Stomach (tissue), 19 donors: ENCODE measurements at places on chromosomes 13 and 19. TPM values are rescaled to one million over a fixed set of nuclear protein-coding genes. Genes with fewer than 3 reads are reported as not detected.

Gene TSKS
- not detected for total RNA-seq

Gene ZFP82
- 0.45 TPM for total RNA-seq

Gene ATP4B
- total RNA-seq, result 554 TPM

Gene ZNF846
- total RNA-seq, result 18.2 TPM

Gene MVB12A
- total RNA-seq, result 9.9 TPM

Gene SHISA7
- not detected for total RNA-seq

Gene ERICH4
- total RNA-seq, result not detected

Gene YJU2
- 13.0 TPM for total RNA-seq

Gene CAPNS1
- total RNA-seq, result 93.7 TPM

Gene ARRDC5
- not detected for total RNA-seq

- H3K4me1 ChIP-seq, result peaks cover 17% of the 10 kb centered on the region
- H3K4me3 ChIP-seq, result peak within 1 kb of the TSS; percentile 90
- peak within 1 kb of the TSS; percentile 95 for H3K27ac ChIP-seq
- no peaks in the 10 kb centered on the region for H3K27me3 ChIP-seq
These were observed at the start of gene LACC1 for GRCh38 chr13:43879755-43880181. TSS of gene LACC1 (plus strand) at chr13:43879904. CDS start at chr13:43880986, 1,082 bp downstream.

- no peak for DNase-seq
- H3K36me3 ChIP-seq, result peaks cover 51% of the 10 kb centered on the region
- no peaks in the 10 kb centered on the region for H3K27me3 ChIP-seq
- H3K4me3 ChIP-seq, result no peak overlapping the region
- H3K27ac ChIP-seq, result peak overlapping the region; percentile 98
- peaks cover 71% of the 10 kb centered on the region for H3K4me1 ChIP-seq
These were observed 16.5 kb downstream of the LSM4 start for GRCh38 chr19:18306209-18306887.

GRCh38 chr19:55287361-55288079 lies 3.7 kb downstream of the BRSK1 start:
- H3K36me3 ChIP-seq, result no peaks in the 10 kb centered on the region
- no peak overlapping the region for H3K27ac ChIP-seq
- no peak for DNase-seq
- peaks cover 26% of the 10 kb centered on the region for H3K4me1 ChIP-seq
- H3K4me3 ChIP-seq, result no peak overlapping the region

DNA sequence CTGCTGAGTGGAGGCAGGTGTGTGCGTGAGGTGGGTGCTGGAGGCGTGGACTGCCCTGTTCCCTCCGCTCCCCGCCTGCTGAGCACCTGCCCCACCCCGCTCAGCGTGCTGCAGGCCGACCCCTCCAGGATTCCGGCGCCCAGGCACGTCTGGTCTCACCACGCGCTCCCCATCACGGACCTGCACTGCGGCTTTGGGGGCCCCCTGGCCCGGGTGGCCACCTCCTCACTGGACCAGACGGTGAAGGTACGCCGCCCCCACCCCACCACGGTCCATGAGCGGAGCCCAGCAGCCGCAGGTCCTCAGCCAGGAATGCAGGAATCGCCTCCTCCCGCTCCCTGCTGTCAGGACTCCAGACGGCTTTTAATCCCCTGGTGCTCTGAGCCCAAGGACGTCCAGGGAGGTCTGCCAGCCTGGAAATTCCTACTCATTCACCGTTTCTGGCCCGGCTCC lies 6.0 kb downstream of the WDR18 start:
- H3K27me3 ChIP-seq, result no peaks in the 10 kb centered on the region
- H3K4me3 ChIP-seq, result no peak overlapping the region
- peaks cover 78% of the 10 kb centered on the region for H3K36me3 ChIP-seq
- H3K4me1 ChIP-seq, result peaks cover 23% of the 10 kb centered on the region

GRCh38 chr13:52449331-52450011 lies 963 bp downstream of the VPS36 start:
- no peak for DNase-seq
- H3K27ac ChIP-seq, result peak overlapping the region; percentile 97
- peak overlapping the region; percentile 77 for H3K4me3 ChIP-seq
- H3K4me1 ChIP-seq, result peaks cover 22% of the 10 kb centered on the region

GRCh38 chr13:106917024-106917571 lies 349.2 kb upstream of the ARGLU1 start:
- peaks cover 8% of the 10 kb centered on the region for H3K4me1 ChIP-seq

GRCh38 chr13:37647031-37647650 lies 48.6 kb upstream of the POSTN start:
- H3K27me3 ChIP-seq, result no peaks in the 10 kb centered on the region
- no peak overlapping the region for H3K4me3 ChIP-seq
- H3K36me3 ChIP-seq, result no peaks in the 10 kb centered on the region
- H3K27ac ChIP-seq, result no peak overlapping the region
- peak; percentile 18 for DNase-seq

DNA sequence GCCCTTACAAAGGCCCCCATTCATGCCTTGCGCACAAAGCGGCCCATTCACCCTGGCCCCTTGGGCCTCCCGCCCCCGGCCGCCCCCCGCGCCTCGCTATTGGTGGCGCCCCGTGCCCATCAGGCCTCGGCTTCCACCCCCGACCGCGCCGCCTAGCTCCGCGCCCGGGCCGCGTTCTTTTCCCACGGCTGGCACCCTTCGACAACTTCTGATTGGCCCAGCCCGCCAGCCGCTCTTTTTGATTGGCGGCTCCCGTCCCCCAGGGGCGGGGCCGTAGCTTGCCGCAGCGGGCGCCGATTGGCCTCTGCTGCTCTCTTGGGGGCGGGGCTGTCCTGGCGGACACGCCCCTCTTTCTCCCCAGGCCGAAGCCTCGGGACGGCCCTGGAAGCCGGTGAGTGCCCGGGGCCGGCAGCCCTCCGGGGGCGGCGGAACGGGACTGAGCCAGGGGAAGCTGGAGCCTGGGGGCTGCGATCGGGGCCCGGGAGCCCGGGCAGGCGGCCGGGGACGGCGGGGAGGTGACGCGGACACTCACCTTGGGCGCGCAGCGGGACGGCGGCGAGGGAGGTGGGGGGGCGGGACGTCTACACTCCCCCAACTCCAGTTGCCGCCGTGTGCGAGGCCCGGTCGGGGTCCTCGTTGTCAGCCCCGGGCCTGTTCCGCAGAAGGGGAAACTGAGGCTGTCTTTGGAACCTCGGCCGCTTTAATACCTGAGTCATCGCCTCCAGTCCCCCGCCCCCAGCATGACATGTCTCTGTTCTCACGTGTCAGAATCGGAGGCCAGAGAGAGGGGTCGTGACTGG lies at the start of gene MYH14:
Gene MYH14, plus strand, starts transcription at position 342 of the 800 bp plus-strand sequence. CDS start 6,744 bp downstream, outside the sequence.
- H3K27me3 ChIP-seq, result peaks cover 41% of the 10 kb centered on the region
- no peaks in the 10 kb centered on the region for H3K36me3 ChIP-seq
- peaks cover 9% of the 10 kb centered on the region for H3K4me1 ChIP-seq
- H3K27ac ChIP-seq, result peak within 1 kb of the TSS; percentile 87
- DNase-seq, result peak; percentile 96

GRCh38 chr13:51249770-51250741 lies 27.9 kb downstream of the FAM124A start:
- no peaks in the 10 kb centered on the region for H3K27me3 ChIP-seq
- peaks cover 12% of the 10 kb centered on the region for H3K36me3 ChIP-seq
- no peak overlapping the region for H3K4me3 ChIP-seq

GRCh38 chr19:49231389-49231788 lies 73.8 kb downstream of the TRPM4 start:
- no peaks in the 10 kb centered on the region for H3K27me3 ChIP-seq
- H3K4me3 ChIP-seq, result no peak overlapping the region

GRCh38 chr13:80199585-80200292 lies 141.2 kb downstream of the SPRY2 start:
- no peaks in the 10 kb centered on the region for H3K27me3 ChIP-seq
- no peaks in the 10 kb centered on the region for H3K4me1 ChIP-seq
- no peak overlapping the region for H3K27ac ChIP-seq

DNA sequence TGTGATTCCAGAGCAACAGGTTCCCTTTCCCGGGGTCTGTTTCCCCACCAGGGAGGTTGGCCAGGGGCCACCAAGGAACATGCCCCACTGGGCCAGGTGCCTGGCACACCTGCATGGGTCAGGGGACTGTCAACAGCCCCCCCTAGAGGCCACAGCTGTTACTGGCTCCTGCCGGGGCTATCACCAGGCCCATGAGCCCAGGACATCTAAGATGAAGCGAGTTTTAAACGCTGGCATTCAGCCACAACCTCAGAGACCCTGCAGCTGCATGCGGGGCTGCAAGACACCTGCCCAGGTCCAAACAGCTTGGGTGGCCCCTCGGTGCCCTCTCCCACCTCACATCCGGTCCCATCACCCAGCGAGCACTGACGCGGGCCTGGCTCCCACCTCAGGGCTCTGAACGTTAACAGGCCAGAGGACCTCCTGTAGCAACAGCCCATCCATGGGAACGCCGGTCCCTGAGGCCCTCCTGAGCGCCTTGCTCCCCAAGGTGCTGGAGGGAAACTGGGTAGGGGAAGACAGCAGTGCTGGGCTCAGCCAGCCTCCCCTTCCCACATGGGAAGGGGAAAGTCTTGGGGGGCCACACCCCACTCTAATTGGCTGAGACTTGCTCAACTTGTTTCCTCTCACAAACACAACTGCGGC lies 12.0 kb downstream of the KHSRP start:
- DNase-seq, result peak; percentile 61
- no peaks in the 10 kb centered on the region for H3K27me3 ChIP-seq
- H3K27ac ChIP-seq, result peak overlapping the region; percentile 35
- no peak overlapping the region for H3K4me3 ChIP-seq
- H3K4me1 ChIP-seq, result peaks cover 21% of the 10 kb centered on the region
- peaks cover 45% of the 10 kb centered on the region for H3K36me3 ChIP-seq

DNA sequence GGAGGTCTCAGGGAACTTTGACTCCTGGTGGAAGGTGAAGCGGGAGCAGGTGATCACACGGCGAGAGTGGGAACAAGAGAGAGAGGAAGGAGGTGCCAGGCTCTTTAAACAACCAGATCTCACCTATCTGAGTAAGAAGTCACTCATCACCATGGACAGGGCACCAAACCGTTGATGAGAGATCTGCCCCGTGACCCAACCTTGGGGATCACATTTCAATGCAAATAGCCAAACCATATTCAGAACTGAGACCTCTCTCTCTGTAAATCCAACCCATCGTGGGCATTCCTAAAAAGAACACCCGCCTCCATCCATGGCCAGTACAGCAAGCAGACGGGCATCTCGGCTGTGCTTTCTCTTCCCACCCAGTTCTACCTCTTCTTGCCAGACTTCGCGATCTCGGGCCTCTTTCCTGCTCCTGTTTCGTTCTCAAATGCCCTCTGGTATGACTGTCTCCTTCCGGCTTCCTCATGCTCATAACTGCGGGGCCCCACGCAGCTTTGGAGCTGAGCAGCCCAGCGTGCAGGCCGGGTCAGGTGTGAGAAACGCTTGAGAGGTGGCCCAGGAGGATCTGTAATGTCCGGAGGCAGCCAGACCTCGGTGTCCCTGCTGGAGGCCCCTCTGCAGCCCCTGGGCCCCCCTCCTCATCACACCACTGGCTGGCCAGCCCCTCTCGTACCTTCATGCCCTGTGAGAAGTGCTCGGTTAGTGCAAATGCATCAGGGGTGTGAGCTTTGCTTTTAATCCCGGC lies 97.0 kb upstream of the GPR183 start:
- H3K4me3 ChIP-seq, result no peak overlapping the region
- H3K4me1 ChIP-seq, result no peaks in the 10 kb centered on the region
- H3K36me3 ChIP-seq, result no peaks in the 10 kb centered on the region
- DNase-seq, result no peak
- no peaks in the 10 kb centered on the region for H3K27me3 ChIP-seq

DNA sequence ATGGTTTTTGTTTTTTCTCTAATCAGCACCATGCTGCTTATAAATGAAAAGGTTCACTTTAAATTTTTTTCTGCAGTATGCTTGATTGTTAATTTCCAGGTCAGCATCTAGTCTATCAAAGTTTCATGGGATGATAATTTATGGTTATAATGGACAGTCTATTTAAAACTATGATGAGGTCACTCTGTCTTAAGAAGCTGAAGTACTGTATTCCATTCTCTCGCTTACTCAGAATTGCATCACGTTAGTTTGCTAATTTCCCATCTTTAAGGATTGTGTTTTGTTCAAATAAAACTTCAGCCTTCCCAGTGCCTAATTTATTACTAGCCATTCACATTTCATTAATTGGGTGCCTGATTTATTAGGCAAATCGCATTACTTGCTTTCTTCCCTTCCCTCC lies 94.3 kb downstream of the GPC6 start:
- H3K27ac ChIP-seq, result no peak overlapping the region
- no peaks in the 10 kb centered on the region for H3K27me3 ChIP-seq
- DNase-seq, result no peak
- no peaks in the 10 kb centered on the region for H3K36me3 ChIP-seq

DNA sequence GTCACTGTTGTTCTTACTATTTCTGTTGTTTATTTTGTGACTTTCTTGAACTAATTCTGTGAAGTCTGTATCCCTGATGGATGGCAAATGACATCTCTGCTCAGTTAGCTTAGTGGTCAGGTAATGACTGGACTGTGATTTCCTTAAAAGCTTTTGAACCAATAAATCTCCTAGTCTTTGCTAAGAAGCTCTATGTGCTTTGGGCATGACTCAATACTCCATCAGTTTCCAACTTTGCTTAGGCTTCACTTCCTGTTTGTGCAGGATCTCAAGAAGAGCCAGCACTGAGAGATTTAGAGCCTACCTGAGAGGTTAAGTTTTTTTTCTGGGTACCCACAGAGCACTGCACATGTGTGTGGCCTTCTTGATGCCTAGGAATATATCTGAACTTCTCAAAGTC lies 329.7 kb upstream of the HTR2A start:
- H3K27ac ChIP-seq, result no peak overlapping the region
- H3K27me3 ChIP-seq, result no peaks in the 10 kb centered on the region
- H3K36me3 ChIP-seq, result no peaks in the 10 kb centered on the region
- no peak for DNase-seq
- no peak overlapping the region for H3K4me3 ChIP-seq

DNA sequence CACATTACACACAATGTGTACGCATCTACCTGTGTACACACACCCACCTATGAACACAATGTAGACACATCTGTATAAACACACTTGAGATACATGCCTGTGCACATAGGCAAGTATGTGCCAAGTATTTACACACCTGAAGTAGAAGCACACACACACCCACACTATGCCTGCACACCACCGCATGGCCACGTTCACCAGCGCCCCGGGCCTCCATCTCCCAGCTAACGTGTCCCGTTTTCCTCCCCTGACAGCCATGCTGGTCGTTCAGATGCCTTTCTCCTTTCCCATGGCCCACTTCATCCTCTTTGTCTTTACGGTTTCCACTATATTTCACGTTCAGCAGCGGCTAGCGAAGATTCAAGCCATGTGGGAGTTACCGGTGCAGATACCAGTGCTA lies 6.9 kb downstream of the FUT2 start:
- DNase-seq, result no peak
- H3K4me3 ChIP-seq, result no peak overlapping the region
- peaks cover 16% of the 10 kb centered on the region for H3K4me1 ChIP-seq
- H3K27ac ChIP-seq, result no peak overlapping the region
- no peaks in the 10 kb centered on the region for H3K27me3 ChIP-seq

- no peak overlapping the region for H3K4me3 ChIP-seq
- no peaks in the 10 kb centered on the region for H3K27me3 ChIP-seq
- H3K27ac ChIP-seq, result peak overlapping the region; percentile 19
- peaks cover 32% of the 10 kb centered on the region for H3K4me1 ChIP-seq
These were observed 66.1 kb upstream of the FRY start for GRCh38 chr13:31965361-31966066.

DNA sequence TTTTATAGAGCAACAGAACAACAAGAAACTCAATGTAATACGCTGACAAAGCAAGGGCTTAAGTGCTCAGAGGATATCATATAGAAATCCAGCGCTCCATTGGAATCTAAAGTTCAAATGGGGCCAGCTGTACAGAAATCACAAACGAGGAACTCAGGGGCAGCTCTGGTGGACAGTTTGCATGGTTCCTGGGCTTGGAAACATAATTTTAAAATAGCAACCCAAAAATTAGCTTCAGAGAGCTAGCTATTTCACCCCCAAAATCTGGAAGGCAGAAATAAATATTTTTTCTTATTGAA lies 19.2 kb upstream of the LATS2 start:
- no peaks in the 10 kb centered on the region for H3K4me1 ChIP-seq
- H3K27ac ChIP-seq, result peak overlapping the region; percentile 63
- no peaks in the 10 kb centered on the region for H3K36me3 ChIP-seq
- no peak overlapping the region for H3K4me3 ChIP-seq
- peaks cover 20% of the 10 kb centered on the region for H3K27me3 ChIP-seq
